ENCODE measurements at places on chromosomes 7 and 10.
A peak's percentile ranks its signal among the peaks of the same experiment; 100 is the strongest.

DNA sequence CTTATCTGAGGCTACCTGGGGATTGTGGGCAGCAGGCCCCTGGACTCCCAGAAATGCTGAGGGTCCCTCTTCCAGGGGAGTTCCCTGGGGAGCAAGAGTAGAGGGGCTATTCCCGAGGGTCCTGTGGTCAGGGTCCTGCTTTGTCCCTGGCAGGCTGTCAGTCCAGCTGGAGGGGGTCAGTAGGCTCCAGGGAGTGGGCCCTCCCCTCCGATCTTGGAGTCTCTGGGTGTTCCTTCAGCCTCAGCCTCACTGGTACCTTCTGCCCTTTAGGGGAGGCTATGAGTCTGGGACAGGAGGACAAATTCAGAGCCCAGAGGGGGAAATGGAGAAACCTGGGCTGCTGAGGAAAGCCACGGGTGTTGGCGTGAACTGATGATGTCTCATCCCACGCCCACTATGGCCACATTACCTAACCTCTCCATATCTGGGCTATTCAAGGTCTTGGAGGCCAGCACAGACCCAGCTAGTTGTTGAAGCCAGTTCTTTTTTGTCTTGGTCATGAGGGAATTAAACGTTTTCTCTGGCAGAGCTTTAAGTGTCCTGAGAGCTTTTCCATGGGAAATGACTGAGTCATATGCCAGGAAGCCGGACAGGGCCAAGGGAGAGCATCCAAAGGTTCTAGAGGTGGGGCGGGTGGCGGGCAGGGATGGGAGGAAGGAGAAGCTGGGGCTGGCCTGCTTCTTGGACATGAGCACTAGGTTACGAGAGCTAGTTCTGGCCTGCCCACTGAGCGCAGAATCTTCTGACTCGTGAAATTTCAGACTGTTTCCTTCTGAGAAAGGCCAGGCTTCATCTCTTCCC is 6.2 kb downstream of the CALHM2 start:
- DNase-seq, result no peak

DNA sequence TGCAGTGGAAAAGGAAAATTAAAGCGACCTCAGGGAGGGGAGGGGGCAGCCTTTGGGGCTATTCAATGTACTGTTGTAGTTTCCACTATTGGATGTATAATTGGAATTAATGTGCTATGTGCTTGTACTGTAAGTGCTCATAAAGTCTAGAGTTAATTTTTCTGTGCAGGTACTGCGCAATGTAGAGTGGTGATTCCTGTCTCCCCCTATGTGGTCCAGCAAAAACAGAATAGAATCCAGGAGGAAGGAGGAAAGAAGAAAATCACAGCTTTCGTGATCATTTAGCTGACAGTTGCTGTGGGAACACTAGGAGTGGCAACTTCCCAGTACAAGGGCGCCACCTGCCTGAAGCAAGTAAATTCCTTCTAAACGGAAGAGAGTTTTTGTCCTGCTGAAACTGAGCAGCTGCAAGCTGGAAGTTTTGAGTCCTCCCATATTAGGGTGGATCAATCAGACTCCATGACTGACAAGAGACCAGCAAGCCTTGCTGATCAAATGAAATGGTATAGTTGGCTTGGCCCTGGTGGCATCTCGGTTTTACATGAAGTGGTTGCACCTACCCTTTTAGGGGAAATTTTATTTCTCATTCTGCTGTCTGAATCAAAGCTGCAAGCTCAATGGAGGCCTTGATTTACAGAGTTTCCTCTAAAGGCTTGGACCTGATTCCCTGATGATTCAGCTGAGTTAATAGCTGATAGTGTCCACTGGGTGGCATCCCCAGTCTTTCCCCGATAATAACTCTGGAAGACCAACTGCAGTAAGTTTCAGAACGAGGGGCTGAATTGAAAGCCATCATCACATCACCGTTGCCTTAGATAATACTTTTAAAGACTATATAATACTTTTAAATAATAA is 299.8 kb downstream of the HGF start:
- peak; percentile 6 for DNase-seq

- DNase-seq, result no peak
These were observed 115.0 kb upstream of the KIF5B start for GRCh38 chr10:32171204-32171603.

DNA sequence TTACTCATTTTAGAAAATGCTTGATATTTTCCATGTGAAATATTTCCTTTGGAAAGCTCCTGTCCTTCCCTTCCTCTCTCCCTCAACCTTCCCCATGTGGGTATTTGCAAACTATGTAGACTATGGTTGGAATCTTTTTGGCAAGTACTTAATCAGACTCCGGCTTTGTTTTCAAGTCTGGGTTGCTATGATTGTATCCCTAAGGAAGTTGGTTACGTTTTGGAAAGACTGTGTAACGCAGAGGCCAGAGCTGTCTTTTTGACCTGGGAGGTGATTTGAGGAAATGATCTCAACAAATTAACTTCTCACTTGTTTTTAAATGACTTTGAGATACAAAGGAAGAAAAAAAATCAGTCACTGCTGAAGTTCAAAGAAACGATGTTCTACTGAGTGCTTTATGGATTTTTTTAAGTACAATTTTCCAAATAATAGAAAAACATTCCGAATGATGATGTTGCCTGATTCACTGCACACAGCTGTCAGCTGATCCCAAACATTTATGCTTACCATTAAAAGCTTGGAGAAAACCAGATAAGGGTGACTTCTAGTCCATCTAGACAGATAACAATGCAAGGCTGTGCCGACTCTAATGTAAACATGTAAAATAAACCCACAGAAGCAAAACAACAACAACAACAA is 145.5 kb upstream of the CELF2 start:
- DNase-seq, result no peak

- no peak for DNase-seq
These were observed 162.1 kb upstream of the FOXK1 start for GRCh38 chr7:4519819-4520520.

GRCh38 chr10:76002262-76002854 is 570.9 kb downstream of the LRMDA start:
- DNase-seq, result no peak

DNA sequence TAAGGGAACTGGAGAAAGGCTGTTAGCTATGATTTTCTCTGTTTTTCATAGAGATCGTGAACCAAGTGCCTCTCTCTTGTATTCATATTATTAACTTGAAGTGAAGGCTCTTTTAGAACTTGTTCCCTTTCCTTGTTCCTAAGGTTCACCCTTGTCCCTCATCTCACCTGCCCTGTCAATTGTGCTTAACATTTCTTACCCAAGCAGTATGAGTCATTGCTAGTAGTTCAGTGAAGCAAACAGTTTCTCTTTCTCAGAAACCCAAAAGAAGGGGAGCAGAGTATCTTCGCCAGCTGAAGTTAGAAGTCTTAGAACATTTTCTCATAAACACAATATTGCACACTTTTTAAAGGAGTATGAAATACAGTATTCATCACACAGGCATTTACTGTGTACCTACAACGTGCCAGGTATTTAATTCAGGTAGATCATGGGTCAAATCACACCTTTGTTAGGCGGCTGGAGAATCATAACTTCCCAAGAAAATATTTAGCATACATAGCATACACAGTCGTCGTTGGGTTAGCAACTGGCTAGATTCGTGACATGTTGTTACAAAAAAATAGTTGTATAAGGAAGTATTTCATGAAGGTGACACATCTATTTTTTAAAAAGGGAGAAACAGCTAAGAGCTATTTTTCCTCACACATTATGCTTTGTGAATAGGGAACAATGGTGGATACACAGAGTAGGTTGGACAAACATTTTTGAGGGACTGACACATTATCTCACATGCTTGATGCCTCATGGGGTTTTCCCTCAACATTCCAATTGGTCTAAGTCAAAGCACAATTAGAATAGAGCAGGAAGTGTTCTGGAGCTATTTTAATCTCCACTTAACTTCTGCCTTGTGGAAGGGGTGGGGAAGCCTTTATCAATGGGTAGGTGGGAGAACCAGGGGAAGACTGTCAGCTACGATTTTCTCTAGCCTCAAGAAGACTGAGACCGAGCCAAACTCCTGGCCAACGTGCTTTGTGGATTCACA is 13.2 kb downstream of the HDAC9 start:
- DNase-seq, result no peak

DNA sequence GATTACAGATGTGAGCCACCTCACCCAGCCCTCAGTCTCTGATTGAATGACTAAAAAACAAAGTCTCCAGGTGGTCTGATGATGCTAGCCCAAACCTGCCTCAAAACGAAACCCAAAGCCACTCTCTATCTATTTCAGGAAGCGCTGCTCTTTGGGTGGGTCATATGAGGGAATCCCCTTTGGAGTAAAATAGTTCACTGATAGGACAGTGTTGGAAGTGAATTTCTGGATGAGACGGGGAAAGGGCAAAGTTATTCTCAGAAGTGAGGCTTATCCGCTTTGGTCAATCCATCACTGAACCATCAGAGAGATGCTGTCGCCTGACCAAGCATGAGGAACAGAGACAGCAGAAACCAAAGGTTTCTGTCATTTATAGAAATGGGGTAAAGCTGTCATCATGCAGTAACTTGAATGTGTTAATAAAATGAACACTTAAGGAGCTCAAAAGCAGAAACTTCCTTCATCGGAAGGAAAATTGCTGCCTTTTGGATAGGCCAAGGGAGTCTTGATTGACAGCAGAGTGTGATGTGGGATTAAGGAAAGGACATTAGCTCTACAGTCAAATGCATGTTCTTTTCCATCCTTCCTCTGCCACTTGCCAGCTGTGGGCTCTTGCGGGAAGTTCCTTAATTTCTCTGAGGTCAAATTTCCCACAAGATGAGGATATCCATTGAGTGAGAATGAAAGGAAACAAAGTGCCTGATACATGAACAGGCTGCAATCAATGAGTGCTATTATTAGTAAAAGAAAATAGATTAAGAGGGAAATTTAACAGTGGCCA is 64.9 kb upstream of the C1QL3 start:
- no peak for DNase-seq

DNA sequence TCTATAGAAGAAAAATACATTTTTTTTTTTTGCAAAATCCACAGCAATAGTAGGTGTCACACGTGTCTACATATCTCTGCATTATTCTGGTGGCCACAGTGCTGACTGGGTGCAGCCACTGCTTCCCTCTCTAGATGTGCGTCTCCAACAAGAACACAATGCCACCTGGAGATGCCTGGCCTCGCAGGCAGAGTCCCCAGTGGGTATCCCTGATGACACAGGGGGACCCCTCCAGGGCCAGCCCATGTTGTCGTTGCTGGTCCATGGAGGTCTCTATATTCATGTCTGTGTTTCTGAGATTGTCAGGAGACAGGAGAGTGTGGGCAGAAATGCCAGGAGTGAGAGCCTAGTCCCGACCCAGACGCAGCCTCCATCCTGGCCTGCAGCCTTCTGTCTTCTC is 345.9 kb upstream of the SHH start:
- DNase-seq, result no peak

- DNase-seq, result no peak
These were observed 325.5 kb downstream of the PAXIP1 start for GRCh38 chr7:154677454-154677853.
